CD4-positive, alpha-beta T cell treated with Interleukin-6 at 100 ng/mL for 8 hours (primary cell): ENCODE measurements at places on chromosomes 6 and 20.

GRCh38 chr6:8731874-8732273 is 296.5 kb upstream of the SLC35B3 start:
- no peak for DNase-seq

DNA sequence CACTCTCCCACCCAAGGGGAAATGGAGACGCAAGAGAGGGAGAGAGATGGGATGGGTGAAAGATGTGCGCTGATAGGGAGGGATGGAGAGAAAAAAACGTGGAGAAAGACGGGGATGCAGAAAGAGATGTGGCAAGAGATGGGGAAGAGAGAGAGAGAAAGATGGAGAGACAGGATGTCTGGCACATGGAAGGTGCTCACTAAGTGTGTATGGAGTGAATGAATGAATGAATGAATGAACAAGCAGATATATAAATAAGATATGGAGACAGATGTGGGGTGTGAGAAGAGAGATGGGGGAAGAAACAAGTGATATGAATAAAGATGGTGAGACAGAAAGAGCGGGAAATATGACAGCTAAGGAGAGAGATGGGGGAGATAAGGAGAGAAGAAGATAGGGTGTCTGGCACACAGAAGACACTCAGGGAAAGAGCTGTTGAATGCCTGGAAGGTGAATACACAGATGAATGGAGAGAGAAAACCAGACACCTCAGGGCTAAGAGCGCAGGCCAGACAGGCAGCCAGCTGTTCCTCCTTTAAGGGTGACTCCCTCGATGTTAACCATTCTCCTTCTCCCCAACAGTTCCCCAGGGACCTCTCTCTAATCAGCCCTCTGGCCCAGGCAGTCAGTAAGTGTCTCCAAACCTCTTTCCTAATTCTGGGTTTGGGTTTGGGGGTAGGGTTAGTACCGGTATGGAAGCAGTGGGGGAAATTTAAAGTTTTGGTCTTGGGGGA is 754 bp downstream of the TNF start:
- DNase-seq: no peak

DNA sequence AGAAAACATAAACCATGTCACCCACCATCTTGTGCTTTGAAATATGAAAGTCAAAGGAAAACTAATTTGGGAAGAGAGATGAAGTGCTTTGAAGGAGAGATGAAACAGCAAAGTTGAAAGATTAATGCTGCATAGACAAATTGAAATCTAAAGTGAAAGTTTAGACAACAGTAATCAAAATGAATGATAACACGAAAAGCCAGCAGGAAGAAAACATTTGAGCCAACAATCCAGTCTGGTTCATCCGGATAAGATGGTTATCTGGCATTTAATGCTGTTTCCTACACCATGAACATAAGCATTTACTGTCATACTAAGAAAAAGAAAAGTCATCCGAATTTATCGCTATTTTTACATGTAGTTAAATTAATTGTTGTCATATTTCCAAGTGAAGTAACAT is 595 bp downstream of the HAO1 start:
- DNase-seq: no peak

DNA sequence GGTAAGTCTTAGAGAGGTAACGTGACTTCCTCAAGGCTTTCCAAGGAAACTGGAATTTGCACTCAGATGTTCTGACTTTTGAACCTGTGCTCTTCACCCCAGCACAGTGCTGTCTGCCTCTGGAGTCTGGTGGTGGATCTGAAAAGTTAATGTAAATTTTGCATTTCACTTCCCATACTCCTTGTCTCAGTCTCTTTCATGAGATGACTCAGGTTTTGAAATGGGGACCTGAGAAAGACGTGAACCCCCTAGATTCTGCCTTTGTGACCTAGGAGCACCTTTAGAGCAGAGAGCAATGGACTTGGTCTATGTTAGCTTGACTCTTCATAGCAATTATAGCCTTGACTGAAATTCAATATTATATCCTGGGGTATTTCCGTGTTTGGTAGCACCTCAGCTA is 223.0 kb downstream of the QKI start:
- no peak for DNase-seq
